Activated T-helper 2 cell treated with anti-CD3 and anti-CD28 coated beads, Interferon-gamma antibody, Interleukin-2, Interleukin-4, amounts not matched to agents 10 μg/mL and 5 μg/mL and 100 μg/mL, durations not matched to agents 14 hours and 24 hours and 36 hours (primary cell): ENCODE measurements at places on chromosomes 3 and 15.

DNA sequence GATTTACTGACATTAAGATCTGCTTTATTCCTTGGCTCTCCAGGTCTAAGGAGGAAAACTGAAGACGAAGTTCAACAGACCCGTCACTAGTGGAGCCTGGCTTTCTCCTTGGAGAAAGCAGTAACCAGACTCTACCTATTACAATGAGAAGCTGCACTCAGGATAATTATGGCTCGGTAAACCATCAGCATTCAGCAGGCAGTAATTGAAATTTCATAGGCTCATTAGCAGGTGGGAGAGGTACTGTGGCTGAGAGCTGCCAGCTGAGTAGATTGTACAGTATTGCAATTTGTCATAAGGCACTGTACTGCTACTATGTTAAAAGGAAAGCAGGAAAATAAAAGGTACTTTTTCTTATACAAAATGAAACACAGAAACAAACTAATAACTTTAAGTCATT lies 51.2 kb downstream of the CHAC1 start:
- DNase-seq, result no peak

- no peak for DNase-seq
Measured at GRCh38 chr3:48695393-48695753, 9.7 kb upstream of the NCKIPSD start.

DNA sequence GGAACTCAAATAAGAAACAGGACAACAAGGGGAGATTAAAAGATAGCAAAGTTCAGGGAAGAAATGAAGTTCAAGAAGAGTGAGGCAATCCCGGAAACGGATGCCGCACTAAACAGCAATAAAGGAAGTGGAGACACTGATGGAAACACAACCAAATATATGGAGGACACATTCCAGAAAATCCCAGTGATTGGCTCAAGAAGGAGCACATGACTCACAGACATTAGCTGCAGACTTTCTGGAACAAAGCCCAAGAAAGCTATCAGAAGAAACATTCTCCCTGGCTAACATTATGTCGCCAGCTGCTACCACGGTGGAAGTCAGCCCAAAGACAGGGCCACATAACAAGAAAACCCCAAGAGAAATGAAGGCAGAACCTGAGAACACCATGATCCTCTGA lies 18.1 kb upstream of the VGLL4 start:
- DNase-seq, result no peak

DNA sequence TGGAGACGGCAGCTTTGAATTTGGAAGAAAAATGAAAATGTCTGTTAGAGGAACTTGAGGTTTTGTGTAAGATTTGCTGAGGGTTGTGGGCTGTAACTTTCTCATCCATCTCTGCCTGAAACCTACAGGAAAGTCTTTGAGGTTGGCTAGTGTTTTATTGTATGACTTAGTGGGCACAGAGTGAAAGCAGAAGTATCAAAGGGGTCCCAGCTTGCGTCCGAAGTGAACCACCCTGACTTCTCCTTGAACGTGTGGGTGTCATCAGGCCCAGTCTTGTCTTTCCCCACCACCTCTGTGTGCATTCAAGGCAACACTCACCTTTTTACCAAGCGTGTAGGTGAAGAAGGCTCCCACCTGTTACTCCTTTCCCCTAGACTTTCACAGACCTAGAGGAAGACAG lies 682.1 kb upstream of the CFAP20DC start:
- DNase-seq, result no peak

DNA sequence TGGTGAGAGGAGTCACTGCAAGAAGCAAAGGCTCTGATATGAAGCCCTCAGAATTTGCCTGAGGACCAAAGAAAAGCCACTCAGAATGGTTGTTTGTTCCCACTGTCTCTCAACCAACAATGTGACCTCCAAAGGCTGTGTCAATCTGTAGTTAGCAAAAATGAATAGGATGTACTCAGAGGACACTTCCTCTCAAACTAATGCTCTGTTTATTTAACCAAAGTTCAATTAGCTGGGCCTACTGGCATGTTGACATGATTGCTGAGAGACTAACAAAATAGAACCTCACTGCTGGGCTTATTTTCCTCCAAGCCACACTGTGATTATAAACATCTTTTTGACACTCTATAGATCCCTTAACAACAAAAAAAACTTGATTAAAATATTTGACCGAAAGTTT lies 522.5 kb downstream of the OCA2 start:
- DNase-seq, result no peak

DNA sequence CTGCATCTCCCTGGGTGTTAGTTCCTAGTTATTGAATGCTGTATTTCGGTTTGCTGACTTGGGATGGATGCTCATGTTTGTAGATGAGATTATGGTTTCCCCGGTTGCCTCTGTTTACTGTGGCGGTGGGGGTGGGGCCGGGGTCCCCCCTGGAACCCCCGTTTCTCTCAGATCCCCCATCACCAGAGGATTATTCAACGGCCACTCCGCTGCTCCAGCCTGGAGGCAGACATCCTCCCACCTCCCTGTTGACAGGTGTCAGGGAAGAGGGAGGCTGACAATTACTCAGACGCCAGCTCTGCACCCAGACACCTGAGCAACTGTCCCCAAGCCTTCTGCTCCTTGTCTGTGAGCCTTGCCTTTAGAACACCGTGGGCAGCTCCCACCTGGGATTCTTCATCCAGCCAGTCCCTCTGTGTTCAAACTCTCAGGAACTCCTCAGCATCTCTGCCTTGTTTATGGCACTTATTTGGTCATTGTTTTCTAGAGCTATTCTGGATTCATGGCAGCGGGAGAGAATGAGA lies 95.9 kb upstream of the PRR20G start:
- DNase-seq, result no peak

DNA sequence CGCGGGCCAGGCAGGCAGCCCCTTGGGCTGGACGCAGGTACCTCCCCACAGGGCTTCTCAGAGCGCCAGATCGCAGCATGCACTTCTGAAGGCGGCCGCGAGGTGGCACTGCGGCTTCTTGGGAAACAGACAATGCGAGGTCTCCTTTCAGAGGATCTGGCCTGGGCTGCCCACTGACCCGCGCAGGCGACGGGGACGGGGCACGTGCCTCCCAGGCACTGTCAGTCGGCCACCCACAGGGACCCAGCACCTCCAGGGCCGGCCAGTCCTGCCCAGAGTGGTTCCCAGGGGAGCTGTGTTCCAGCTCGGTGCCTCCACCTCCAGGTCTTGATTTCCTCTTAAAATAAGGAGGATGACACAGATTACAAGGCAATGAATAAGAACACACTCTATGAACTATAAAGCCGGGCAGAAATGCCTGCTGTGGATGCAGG lies 24.4 kb upstream of the TXNRD3 start:
- DNase-seq, result peak; percentile 57
